ENCODE measurements at places on chromosomes 1 and 21.

DNA sequence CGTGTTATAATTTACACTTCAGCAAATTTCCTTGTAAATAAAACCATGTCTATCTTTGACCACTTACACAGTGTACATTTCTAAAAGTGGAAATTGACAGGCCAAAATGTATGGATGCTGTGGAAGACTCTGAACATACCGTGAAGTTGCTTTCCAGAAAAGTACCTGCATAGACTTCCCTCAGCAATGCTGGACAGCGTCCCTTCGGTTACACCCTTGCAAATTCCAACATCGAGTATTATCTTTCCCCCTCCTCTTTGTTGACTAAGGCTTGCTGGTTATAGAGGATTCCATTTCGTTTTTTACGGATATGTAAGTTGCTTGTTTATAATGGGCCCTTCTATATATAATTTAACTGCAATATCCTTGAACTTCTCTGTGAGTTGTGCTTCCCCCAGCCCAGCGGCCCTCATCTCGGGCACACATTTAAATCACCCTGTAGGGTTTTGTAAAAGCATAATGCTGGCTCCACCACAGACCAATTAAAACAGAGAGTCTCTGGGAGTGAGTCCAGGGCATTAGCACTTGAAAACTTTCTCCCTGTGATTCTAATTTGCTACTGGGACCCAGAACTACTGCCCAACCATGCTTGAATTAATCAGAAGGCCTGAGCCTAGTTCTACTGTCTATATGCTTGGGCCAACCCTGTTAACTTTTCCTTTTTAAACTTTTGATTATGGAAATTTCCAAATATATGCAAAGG is 230.3 kb downstream of the GRIK3 start:
- DNase-seq, result no peak

DNA sequence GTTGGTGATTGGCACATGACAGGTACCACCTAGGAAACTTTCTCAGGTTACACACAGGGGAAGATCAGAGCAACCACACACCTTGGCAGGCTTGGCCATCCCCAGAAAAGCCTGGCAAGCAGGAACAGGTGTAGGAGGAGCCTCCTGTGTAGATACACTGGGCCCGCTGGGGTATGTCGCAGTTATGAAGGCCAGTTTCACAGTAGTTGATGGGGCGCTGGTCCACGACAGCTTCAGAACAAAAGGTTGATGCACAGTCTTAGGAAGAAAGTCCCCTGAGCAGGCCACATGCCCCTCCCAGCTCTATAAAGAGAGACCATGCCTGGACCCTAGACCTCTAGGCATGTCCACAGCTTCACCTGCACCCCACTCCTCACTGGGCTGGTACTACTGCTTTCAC is 51.6 kb downstream of the NID1 start:
- no peak for DNase-seq

GRCh38 chr1:211424018-211424417 is 67.9 kb downstream of the RD3 start:
- no peak for DNase-seq

- no peak for DNase-seq
These were observed 24.1 kb downstream of the SLC9A1 start for GRCh38 chr1:27130798-27131197.
